ENCODE measurements at places on chromosomes 6 and 20.

GRCh38 chr6:39610221-39610620 lies 115.0 kb downstream of the KIF6 start:
- no peaks in the 10 kb centered on the region for H3K36me3 ChIP-seq
- no peak overlapping the region for H3K27ac ChIP-seq
- H3K4me1 ChIP-seq, result no peaks in the 10 kb centered on the region
- no peak for DNase-seq
- H3K4me3 ChIP-seq, result no peak overlapping the region

GRCh38 chr20:35293303-35294292 lies 1.4 kb upstream of the FAM83C start:
- no peaks in the 10 kb centered on the region for H3K36me3 ChIP-seq
- H3K4me1 ChIP-seq, result no peaks in the 10 kb centered on the region
- no peak for DNase-seq

GRCh38 chr20:48236000-48236970 lies 451.0 kb upstream of the SULF2 start:
- H3K27me3 ChIP-seq, result peaks cover 5% of the 10 kb centered on the region
- DNase-seq, result no peak
- H3K4me1 ChIP-seq, result no peaks in the 10 kb centered on the region
- no peaks in the 10 kb centered on the region for H3K36me3 ChIP-seq

DNA sequence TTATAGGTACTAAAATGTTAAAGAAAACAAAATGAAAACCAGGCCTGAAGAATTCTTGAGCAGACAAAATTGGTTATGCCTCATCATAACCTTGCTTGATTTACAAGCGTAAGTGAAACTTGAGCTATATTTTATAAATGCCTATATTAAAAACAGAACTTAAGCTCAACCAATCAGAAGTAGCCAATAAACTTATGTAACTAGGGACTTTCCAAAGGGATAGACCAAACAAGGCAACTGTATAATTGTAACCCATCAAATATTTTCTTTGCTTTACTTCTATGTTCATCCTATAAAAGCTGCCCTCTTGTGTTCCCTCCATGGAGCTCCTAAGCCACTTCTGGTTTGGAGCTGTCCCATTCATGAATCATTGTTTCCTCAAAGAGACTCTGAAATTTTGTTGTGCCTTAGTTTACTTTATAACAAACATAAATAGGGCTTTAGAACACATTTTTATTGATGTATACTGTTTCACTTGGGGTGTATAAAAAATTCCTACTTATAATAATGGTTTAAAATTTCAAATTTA lies 101.6 kb upstream of the CARMIL1 start:
- H3K4me3 ChIP-seq, result no peak overlapping the region
- H3K36me3 ChIP-seq, result no peaks in the 10 kb centered on the region
- H3K4me1 ChIP-seq, result peaks cover 40% of the 10 kb centered on the region
- H3K27me3 ChIP-seq, result peaks cover 6% of the 10 kb centered on the region

GRCh38 chr6:110116258-110116657 lies 63.2 kb downstream of the WASF1 start:
- no peak overlapping the region for H3K27ac ChIP-seq
- no peaks in the 10 kb centered on the region for H3K36me3 ChIP-seq
- no peak overlapping the region for H3K4me3 ChIP-seq
- DNase-seq, result no peak
- H3K4me1 ChIP-seq, result no peaks in the 10 kb centered on the region
- peaks cover 2% of the 10 kb centered on the region for H3K27me3 ChIP-seq

DNA sequence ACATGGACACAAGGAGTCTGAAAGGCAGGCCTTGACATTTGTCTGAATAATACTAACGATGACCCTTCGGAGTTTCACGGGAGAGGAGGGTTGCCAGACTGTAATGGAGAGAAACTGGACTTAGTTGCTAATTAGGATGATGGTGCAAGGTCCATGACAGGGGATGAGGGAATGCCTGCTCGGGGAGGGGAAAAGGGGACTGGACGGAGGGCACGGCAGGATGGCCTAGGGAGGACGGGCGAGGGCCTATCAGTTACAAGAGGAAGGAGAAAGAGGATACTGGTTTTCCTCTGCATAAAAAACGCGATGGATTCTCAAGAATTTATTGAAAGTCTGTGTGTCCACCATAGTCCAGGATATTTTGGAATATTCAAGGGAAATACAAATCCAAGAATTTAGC lies 42.7 kb downstream of the IRAK1BP1 start:
- peaks cover 28% of the 10 kb centered on the region for H3K27me3 ChIP-seq
- no peak overlapping the region for H3K27ac ChIP-seq
- DNase-seq, result no peak
- H3K4me1 ChIP-seq, result peaks cover 7% of the 10 kb centered on the region

GRCh38 chr6:41318261-41318653 lies 17.2 kb upstream of the NCR2 start:
- H3K36me3 ChIP-seq, result no peaks in the 10 kb centered on the region
- H3K27ac ChIP-seq, result no peak overlapping the region
- H3K4me3 ChIP-seq, result peak overlapping the region; percentile 45
- no peak for DNase-seq
- peaks cover 12% of the 10 kb centered on the region for H3K4me1 ChIP-seq

- H3K4me1 ChIP-seq, result no peaks in the 10 kb centered on the region
- no peak overlapping the region for H3K27ac ChIP-seq
- H3K36me3 ChIP-seq, result no peaks in the 10 kb centered on the region
- DNase-seq, result no peak
These were observed 7.2 kb upstream of the CTCFL start for GRCh38 chr20:57532104-57532503.

DNA sequence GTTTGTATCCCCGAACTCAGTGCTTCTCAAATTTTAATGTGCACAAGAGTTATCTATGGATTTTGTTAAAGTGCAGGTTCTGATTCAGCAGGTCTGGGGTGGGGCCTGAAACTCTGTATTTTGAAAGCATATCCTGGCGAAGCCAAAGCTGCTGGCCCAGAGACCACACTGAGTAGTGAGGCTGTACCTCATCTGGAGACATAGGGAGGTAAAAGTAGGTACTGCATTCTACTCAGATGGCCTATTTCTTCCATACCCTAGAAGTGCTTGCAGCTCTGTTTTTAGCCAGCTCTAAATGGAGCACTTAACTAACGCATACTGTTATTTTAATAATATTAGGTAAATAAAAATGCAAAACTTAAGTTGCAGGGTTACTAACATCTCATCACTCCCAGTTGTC lies 241.6 kb upstream of the PRND start:
- H3K4me3 ChIP-seq, result no peak overlapping the region
- DNase-seq, result no peak
- H3K4me1 ChIP-seq, result no peaks in the 10 kb centered on the region
- no peak overlapping the region for H3K27ac ChIP-seq
- H3K27me3 ChIP-seq, result peaks cover 7% of the 10 kb centered on the region

GRCh38 chr6:49606721-49607390 lies 29.8 kb downstream of the RHAG start:
- DNase-seq, result peak; percentile 2
- no peak overlapping the region for H3K4me3 ChIP-seq
- H3K4me1 ChIP-seq, result no peaks in the 10 kb centered on the region
- H3K36me3 ChIP-seq, result no peaks in the 10 kb centered on the region
- H3K27me3 ChIP-seq, result no peaks in the 10 kb centered on the region

GRCh38 chr6:7555671-7556070 lies 14.2 kb downstream of the DSP start:
- H3K36me3 ChIP-seq, result no peaks in the 10 kb centered on the region
- H3K4me1 ChIP-seq, result no peaks in the 10 kb centered on the region
- no peak overlapping the region for H3K4me3 ChIP-seq
- H3K27ac ChIP-seq, result no peak overlapping the region

DNA sequence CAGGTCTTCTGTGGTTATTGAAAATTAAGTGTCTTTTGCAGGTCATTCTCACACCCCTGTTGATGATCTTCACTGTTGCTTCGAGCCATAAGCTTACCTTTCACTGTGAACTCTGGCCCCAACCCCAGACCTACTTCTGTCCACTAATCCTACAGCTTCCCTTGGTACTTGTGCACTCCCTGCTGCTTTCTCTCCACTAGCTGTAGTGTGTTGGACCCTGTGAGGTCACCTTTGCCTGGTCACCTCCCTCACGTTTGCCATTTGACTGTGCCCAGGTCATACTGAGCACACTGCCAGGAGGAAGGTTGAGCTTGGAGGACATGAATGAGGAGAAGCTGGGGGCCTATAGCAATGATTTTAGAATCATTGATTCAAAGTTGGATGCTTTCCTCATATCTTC lies 94.0 kb downstream of the PLCB1 start:
- peaks cover 12% of the 10 kb centered on the region for H3K4me1 ChIP-seq
- DNase-seq, result no peak
- H3K27ac ChIP-seq, result no peak overlapping the region

DNA sequence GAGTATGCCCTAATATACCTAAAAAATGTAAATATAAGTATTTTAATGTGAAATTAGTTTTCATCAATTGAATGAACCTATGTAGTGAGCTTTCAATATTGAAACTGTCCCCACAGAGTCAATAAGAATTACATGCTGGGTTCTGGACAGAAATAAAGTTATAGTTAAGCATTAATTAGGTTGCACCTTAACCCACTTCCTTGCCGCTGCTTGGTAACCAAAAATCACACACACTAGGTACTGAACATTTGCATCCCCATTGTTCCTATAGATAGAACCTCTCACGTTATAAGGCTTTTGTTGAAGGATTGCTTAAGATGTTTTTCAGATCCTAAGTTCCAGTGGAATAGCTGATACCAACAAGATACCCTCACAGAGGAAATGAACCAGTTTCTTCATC lies 237.1 kb upstream of the OPRM1 start:
- H3K27ac ChIP-seq, result no peak overlapping the region
- no peaks in the 10 kb centered on the region for H3K4me1 ChIP-seq
- H3K36me3 ChIP-seq, result no peaks in the 10 kb centered on the region
- no peaks in the 10 kb centered on the region for H3K27me3 ChIP-seq
- H3K4me3 ChIP-seq, result no peak overlapping the region
- no peak for DNase-seq

DNA sequence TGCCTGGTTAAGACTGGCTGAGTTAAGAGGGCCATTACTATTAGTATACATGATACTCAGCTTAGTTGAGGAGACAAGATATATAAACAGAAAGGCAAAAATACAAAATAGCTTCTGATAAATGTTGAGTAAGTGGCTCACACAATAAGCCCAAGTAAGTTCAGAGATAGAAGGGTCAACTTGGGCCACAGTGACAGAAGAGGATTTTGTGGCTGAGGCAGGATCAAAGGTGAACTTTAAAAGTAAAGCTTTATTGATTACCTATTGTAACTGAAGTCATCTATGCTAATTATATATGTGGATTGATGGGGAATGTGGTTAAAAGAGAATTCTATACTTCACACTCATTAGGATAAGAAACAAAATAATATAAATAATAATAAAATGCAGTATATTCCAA lies 80.8 kb downstream of the PHACTR2 start:
- no peak overlapping the region for H3K4me3 ChIP-seq
- no peaks in the 10 kb centered on the region for H3K27me3 ChIP-seq

DNA sequence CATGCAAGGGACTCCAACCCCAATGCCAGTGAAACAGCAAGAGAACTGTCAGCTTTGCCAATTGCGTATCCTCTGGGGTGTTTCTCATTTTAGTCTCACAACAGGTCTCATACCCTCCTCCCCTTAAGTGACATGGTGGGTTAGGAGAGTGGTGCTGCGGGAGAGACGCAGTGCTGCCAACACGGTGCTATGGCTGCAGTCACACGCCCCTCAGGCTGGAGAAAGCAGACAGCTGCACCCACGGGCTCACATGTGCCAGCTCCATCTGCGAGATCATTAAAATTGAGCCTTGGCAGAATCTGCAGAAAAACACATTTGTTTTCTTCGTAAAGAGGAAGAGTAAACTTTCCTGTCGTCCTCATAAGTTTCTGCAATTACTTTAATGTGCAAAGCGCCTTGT lies 114.7 kb downstream of the ANKRD60 start:
- no peaks in the 10 kb centered on the region for H3K4me1 ChIP-seq
- no peak overlapping the region for H3K4me3 ChIP-seq
- H3K27ac ChIP-seq, result no peak overlapping the region
- no peak for DNase-seq

DNA sequence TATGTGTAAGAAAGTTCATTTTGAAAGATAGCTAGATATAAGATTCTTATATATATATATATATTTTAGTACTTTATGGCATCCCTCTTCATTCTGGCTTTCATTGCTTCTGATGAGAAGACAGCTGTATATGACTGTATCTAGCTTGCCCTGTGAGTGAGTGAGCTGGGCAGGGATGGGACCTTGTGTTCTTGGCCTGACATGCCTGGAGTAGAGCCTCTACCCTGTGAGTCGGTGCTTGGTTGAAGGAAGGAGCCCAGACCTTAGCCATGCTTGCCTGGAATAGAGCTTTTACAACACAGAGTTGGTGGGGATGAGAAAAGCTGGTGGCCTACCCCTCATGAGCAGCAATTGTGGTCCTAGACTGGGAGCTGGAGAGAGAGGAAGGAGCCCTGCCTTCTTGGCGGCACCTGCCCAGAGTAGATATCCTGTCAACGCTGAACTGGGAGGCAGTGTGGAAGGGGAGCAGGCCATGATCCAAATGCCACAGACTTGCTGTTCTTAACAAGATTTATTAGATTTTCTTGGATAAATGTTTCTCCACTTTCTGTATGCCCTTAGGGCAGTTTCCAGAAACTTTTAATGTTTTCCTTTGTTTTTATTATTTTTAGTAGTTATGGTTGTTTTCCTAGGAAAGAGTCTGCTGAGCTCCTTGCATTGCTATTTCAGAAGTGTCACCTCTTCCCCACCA lies 31.6 kb downstream of the FIG4 start:
- H3K36me3 ChIP-seq, result peaks cover 26% of the 10 kb centered on the region
- H3K4me3 ChIP-seq, result no peak overlapping the region
- H3K27me3 ChIP-seq, result no peaks in the 10 kb centered on the region

- H3K27me3 ChIP-seq, result peaks cover 2% of the 10 kb centered on the region
- peaks cover 51% of the 10 kb centered on the region for H3K4me1 ChIP-seq
- peak overlapping the region; percentile 100 for H3K27ac ChIP-seq
- peak; percentile 88 for DNase-seq
- H3K4me3 ChIP-seq, result peak overlapping the region; percentile 93
These were observed 746 bp downstream of the NUP153 start for GRCh38 chr6:17705778-17706579.

DNA sequence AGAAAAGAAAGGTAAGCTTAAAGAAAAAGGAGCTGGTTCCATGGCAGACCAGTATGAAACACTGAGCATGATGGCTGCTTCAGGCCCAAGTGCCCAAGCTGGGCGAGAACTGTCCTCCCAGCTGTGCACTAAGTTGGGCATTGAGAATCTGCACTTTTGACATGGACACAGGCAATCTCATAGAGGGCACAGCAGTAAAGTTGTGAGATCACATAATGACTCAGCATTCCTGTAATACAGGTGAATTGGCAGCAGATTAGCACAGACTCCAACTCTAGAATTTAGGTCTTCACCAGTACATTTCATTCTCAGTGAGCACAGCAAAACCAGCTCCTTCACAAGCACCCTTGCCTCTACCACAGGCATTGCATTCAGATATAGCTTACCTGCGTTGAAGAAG lies 343.4 kb downstream of the PKHD1 start:
- H3K36me3 ChIP-seq, result no peaks in the 10 kb centered on the region
- DNase-seq, result no peak
- H3K4me3 ChIP-seq, result no peak overlapping the region
- H3K27ac ChIP-seq, result no peak overlapping the region
- H3K27me3 ChIP-seq, result peaks cover 2% of the 10 kb centered on the region

All from activated naive CD8-positive, alpha-beta T cell treated with anti-CD3 and anti-CD28 coated beads, Interleukin-2, amount 50 U/mL, for 24 hours (primary cell).